ENCODE measurements at places on chromosomes 2 and 18.

DNA sequence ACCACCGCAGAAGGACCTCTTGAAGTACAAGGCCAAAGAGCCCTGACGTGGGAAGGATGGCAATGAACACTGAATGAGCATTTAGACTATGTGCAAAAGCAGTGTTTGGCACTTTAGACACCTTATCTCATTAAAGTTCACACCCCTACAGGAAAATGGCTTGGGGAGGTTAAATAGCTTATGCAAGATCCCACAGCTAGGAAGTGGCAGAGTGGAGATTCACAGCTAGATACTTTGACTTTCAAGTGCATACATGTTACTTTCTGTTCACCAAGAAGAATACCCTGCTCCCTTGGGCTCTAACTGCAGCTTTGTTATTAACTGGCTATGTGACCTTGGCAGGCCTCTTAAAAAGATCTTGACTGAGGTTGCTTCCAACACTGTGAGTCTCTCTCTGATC, 58.2 kb downstream of the ICOS start:
- no peak for DNase-seq

GRCh38 chr2:78768016-78768415, 257.5 kb upstream of the REG3G start:
- DNase-seq, result no peak

- DNase-seq, result no peak
Observed at GRCh38 chr2:237201461-237202287, 116.0 kb downstream of the COPS8 start.

GRCh38 chr2:7029291-7030059, 112.3 kb downstream of the RNF144A start:
- DNase-seq, result no peak

DNA sequence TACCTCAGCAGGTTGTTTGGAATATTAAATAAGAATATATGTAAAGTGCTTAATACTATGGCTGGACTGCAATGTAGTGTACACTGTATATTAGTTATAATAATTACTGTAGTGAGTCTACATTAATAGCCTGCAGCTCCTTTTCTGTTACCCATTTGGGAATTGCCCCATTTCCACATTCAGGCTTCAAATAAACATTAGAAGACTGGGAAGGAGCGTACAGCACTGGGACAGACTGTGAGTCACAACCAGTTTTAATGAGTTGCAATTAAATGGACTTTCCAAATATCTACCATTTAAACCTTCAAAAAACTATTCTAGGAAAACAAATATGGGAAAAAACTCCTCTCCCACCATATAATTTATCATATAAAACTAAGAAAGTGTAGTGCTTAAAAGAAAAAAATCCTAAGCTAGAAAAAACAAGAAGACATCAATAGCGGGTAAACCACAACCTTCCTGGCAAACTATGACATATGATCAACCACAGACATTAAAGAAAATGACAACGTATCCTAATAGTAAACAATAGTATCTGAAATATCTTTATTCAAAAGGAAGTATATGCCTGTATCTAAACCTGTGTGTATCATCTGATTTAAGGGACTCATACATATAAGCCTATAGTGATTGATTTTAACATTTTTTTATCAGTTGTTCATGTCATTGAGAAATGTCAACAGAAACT, 86.1 kb downstream of the TRIP12 start:
- DNase-seq, result no peak

- DNase-seq, result no peak
Observed at GRCh38 chr2:191637182-191638078, 40.5 kb upstream of the NABP1 start.

- no peak for DNase-seq
Observed at GRCh38 chr2:55010915-55011314, 39.3 kb downstream of the RTN4 start.

Data from activated effector memory CD4-positive, alpha-beta T cell treated with Interleukin-2 at 50 U/mL for 16 hours (primary cell).